Stimulated activated CD8-positive, alpha-beta memory T cell treated with anti-CD3 and anti-CD28 coated beads, Interleukin-7, amount 100 ng/mL, for 24 hours (primary cell): ENCODE measurements at places on chromosomes 4 and X.

GRCh38 chrX:11446336-11446735 is 153.1 kb downstream of the AMELX start:
- DNase-seq = no peak

DNA sequence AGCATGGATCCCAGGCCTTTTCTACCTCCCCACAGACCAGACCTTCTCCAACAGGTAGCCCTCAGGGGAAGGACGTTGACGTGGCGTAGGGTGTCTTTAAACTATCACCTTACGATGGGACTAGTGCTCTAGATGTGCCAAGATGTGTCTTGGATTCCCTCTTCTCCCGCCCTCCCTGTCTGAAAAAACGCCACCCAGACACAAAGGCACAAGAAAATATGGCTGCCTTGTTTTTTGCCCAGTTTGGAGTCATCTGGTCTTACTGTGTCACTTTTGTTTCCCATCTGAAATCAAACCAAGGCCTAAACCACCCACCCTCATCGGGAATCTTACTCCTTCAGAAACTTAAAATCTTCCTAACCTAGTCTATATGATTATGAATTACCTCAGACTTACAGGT is 235.4 kb downstream of the OR13H1 start:
- DNase-seq = no peak

- no peak for DNase-seq
Measured at GRCh38 chr4:163663454-163664225, 169.2 kb downstream of the TMA16 start.

DNA sequence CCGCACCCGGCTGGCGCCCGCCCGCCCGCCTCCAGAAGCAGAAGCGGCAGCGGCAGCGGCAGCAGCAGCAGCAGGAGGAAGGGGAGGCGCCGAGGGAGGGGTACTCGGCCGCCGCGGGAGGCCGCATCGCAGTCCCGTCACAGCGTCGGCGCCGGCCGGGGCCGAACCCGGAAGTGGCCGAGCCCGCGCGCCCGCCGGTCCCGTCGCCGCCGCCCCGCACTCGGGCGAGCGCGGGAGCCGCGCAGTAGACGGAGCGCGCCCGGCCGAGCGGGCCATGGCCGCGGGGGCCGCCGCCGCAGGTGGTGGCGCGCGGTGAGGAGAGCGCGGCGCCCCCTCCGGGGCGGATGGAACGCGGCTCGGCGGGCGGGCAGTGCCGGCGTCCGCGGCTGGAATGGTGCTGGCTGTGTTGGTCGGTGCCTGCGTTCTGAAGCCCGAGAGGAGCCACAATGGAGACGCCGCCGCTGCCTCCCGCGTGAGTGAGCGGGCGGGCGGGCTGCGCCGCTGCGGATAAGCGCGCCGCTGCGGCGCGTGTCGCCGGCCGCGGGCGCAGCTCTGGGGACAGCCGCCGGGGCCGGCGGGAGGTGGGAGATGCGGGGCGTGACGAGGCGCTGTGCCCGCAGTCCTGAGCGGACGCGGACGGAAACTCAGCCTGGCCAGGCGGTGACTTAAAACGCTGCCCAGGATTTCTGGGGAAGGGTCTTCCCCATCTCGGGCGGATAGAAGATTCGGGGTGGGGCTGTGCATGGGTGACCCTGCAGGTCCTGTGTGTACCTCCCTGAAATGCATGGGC is at the start of gene KLHL2:
Gene KLHL2, plus strand, starts transcription at position 131 of the 790 bp plus-strand sequence. Its CDS starts 316 bp downstream, at position 447.
- peak; percentile 4 for DNase-seq

GRCh38 chrX:444305-444704 is 57.6 kb upstream of the PPP2R3B start:
- no peak for DNase-seq

GRCh38 chrX:134603806-134604700 is 54.2 kb downstream of the PLAC1 start:
- no peak for DNase-seq

DNA sequence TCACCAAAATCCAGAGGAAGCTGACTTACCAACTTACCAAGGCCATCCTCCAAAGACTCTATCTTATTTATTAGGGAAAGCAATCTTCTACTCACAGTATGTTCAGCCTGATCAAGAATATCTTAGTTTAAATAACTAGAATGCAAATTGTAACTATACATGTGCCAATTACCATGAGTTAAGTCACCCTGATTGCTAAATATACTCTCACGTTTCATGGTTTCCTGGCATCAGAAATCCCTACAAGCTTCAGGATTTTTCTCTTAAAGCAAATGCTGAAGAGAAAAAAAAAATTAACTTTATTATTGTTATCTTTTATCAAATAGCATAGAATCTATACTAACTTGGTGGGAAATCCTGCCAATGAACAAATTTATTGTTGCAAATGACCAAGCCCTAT is 63.0 kb upstream of the MXD4 start:
- DNase-seq = no peak

DNA sequence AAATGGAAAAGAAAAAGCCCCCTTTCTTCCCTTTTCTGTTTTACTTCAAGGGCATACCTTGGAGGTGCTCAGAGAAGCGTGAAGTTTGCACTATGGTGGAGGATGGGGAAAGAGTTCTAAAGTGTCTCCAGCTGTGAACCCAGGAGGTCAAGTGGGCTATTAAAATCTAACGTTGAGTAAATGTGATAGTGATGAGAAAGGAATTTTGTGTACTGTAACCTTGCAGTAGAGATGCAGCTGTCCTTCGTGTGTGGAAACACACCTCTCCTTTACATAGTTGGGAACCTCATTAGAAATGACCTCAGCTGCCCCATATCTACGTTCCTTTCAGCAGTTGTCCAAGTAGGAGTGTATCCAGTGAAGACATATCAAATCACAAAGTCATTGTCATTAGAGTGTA is 26.5 kb downstream of the ADH5 start:
- no peak for DNase-seq
